CD8-positive, alpha-beta memory T cell (primary cell): ENCODE measurements at places on chromosomes 6 and 20.
A peak's percentile ranks its signal among the peaks of the same experiment; 100 is the strongest.

GRCh38 chr6:14671261-14671681, 553.7 kb downstream of the CD83 start:
- no peak for DNase-seq

GRCh38 chr20:34302312-34302722, 838 bp downstream of the AHCY start:
- DNase-seq: no peak

- DNase-seq: no peak
These were observed 845 bp upstream of the DST start for GRCh38 chr6:56643379-56644089.

GRCh38 chr20:54199721-54200176, 8.1 kb upstream of the PFDN4 start:
- peak; percentile 75 for DNase-seq

- DNase-seq: no peak
These were observed 13.9 kb upstream of the CCN5 start for GRCh38 chr20:44701118-44701857.

- DNase-seq: no peak
These were observed 25.3 kb upstream of the FABP7 start for GRCh38 chr6:122754191-122754731.

- DNase-seq: no peak
These were observed 36.2 kb downstream of the RSPO4 start for GRCh38 chr20:965956-966355.

GRCh38 chr20:9407805-9408421, 106.5 kb upstream of the LAMP5 start:
- no peak for DNase-seq

DNA sequence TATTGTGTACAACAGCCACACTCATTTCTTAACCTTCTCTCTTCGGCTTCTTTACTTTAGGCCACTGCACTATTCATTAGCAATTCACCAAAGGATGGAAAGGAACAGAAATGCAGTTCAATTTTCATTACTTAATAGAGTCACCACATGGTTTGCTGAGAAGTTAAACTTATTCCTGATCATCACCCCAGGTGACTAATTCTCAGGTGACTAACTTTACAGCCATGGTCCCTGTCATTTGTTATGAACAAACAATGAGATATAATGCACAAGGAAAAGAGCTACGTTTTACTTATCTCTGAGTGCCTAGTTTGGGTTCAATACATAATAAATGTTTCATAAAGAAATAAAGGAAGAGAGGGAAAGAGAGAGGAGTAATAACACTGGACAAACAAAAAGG, 45.8 kb upstream of the DST start:
- no peak for DNase-seq

DNA sequence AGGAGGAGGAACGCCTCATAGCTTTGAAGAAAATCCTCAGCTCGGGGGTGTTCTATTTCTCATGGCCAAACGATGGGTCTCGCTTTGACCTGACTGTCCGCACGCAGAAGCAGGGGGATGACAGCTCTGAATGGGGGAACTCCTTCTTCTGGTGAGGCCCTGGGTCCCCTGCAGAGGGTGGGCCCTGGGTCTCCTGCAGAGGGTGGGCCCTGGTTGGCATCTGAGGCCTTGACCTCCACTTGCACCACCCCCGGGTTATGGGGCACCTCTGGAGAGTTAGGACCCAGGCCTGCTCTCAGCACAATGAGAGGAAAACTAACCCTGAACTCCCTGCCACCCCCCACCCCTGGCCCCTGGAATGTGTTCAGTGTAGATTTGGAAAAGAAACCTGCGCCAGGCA, 47.2 kb downstream of the SYNJ2 start:
- no peak for DNase-seq

GRCh38 chr6:149842331-149842730, 21.8 kb downstream of the LRP11 start:
- no peak for DNase-seq

- DNase-seq: no peak
These were observed 16.8 kb downstream of the FOXC1 start for GRCh38 chr6:1626481-1626880.

DNA sequence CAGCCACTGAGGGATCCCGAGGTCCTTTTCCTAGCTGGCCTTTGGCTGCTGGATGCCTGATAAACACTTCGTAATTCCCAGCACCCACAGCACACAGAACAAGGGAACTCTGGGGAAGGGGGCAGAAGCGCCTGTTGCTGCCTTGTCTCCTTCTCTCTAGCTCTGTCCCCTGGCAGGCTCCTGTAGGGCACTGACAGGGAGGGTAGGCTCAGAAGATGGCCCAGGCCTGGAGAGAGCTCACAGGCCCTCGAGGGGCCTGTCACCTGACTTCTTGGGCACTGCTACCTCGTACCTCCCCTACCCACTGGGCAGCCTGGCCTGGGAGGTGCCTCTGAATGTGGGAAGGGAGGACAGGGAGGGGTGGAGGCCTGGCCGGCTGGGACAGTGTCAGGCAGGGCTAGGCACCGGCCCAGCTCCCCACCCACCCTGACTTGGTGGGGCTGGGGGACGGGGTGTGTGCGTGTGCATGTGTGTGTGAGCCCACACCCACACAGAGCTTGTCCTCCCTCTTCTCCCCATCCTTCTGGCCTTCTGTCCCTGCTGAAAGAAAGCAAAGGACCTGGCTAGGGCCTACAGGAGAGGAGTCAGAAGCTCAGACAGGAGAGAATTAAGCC, 18.1 kb downstream of the C6orf132 start:
- DNase-seq: no peak

- DNase-seq: no peak
These were observed 4.1 kb upstream of the PHACTR2 start for GRCh38 chr6:143673669-143674068.

- DNase-seq: no peak
These were observed 545.6 kb downstream of the KIF16B start for GRCh38 chr20:16027686-16028085.

GRCh38 chr6:5455142-5455541, 193.8 kb downstream of the FARS2 start:
- no peak for DNase-seq

- no peak for DNase-seq
These were observed 145.6 kb upstream of the MANEA start for GRCh38 chr6:95431637-95432228.

- peak; percentile 63 for DNase-seq
These were observed 693 bp downstream of the HLA-F start for GRCh38 chr6:29723666-29724588.

DNA sequence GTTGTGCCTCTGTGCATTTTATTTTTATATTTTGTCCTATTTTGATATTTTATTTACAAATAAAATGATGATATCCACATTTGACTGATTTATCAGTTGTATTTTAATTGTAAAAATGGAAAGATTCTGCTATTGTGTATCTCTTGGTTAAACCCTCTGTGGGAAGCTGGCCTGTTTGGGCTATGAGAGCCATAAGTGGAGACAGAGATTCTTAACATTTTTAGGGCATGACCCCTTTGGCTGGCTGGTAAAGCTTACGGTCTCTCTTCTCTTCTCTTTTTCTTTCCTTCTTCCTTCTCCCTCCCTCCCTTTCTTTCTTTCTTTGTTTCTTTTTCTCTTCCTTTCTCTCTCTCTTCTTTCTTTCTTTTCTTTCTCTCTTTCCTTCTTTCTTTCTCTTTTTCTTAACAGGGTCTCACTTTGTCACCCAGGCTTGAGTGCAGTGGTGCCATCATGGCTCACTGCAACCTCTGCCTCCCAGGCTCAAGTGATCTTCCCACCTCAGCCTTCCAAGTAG, 172.3 kb upstream of the CDYL start:
- DNase-seq: no peak

DNA sequence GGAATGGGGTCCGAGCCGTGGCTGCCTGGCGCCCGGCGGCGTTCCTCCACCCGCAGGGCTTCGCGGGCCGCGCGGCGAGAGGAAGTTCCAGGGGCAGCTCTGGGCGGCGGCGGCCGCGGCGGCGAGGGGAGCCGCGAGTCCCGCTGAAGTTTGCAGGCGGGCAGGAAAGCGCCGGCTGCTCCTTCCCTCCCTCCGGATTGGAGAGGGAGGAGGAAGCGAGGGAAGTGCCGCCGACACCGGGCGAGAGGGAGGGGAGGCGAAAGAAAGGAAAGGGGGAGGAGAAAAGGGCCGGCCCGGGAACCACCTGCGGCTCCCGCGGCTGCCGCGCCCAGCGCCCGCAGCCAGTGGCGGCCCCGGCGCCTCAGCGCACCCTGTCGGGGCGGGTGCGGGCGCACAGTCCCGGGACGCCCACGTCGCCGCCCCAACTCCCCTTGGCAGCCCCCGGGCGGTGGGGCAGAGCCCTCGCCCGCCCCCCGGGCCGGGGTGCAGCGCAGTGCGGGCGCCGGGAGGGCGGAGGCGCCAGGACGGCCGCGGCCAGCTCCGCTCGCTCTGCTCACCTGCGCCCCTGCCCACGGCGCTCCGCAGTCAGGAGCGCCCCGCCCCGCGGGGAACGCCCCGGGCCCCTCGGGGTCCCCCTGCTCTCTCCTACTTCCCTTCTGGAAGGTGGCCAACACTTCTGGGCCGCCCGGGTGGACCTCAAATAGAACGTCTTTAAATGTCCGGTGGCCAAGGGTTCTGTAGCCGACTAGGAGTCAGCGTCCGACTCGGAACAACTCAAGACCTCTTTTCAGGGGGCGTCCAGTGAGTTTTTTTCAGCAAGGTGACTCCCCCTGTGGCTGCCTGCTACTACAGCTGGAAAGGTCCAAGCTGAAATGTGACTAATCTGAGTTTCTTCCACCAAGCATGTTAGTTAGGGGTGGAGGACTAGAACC, 80.3 kb upstream of the CCDC28A start:
- DNase-seq: no peak

GRCh38 chr6:2296781-2297180, 51.4 kb upstream of the GMDS start:
- DNase-seq: no peak

- DNase-seq: peak; percentile 42
These were observed 10.8 kb downstream of the STX16 start for GRCh38 chr20:58661598-58662473.

- no peak for DNase-seq
These were observed 132.7 kb downstream of the ERMARD start for GRCh38 chr6:169884158-169884557.

GRCh38 chr6:100101644-100102043, 107.6 kb upstream of the MCHR2 start:
- DNase-seq: no peak

GRCh38 chr6:109445382-109445781, 4.9 kb downstream of the SMPD2 start:
- DNase-seq: no peak
